Glomerular endothelial cell (primary cell): ENCODE measurements at places on chromosomes 2 and 18.

DNA sequence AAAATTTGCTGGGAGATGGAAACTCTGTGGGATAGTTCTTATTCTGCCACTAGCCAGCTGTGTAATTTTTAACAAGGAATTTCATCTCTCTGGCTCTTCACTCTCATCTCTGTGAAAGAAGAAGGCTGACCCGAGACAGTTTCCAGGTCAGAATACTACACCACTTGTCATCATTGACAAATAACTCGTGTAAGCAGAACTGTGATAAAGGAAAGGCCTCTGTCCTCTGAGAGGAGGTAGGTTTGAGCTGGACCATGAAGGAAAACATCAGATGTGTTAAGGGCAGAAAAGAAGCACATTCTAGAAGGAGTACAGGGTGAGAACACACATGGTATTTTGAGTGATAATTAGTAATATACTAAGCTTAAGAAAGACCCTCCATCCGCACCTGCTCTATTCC is 211.4 kb upstream of the DDX18 start:
- no peak for DNase-seq

- DNase-seq, result no peak
These were observed 24.8 kb downstream of the FMNL2 start for GRCh38 chr2:152359573-152360363.

DNA sequence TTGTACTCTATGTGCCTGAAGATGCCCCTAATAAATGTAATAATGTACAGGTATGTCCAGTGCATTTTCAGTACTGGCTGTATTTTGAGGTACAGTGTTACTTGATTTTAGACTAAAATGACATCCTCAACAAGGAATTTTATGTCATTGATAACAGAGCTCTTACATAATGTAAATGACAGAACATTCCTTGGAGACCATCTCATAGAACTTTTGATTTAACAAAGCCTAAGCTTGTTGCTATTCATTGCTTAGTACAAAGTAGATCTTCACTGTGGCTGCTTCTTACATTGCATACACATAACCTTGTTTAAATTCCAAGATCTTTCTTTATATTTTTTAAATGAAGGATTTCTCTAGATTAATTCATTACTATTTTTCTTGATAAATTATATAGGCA is 24.1 kb downstream of the DYNC1I2 start:
- no peak for DNase-seq

DNA sequence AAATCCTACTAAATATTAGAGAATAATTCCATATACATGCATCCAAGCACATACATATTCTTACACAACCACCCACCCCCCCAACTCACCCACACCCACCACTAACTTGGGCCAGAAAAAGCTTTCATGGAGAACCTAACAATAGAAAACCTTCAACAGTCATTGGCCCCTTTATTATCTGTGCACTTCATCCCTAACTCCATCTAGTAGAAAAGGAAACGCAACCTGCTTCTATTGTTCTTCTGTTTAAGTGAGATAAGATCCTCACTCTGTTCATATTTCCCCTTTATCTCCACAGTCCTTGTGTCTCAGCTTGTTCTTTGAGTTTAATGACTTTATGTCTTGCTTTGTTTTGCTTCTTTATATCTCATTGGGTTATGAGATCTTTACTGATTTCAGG is 1740.2 kb upstream of the CELF4 start:
- DNase-seq, result no peak

- DNase-seq, result no peak
These were observed 360.6 kb upstream of the TNP1 start for GRCh38 chr2:217220228-217221013.

GRCh38 chr2:175490360-175490791 is 308.9 kb upstream of the ATP5MC3 start:
- DNase-seq, result no peak

DNA sequence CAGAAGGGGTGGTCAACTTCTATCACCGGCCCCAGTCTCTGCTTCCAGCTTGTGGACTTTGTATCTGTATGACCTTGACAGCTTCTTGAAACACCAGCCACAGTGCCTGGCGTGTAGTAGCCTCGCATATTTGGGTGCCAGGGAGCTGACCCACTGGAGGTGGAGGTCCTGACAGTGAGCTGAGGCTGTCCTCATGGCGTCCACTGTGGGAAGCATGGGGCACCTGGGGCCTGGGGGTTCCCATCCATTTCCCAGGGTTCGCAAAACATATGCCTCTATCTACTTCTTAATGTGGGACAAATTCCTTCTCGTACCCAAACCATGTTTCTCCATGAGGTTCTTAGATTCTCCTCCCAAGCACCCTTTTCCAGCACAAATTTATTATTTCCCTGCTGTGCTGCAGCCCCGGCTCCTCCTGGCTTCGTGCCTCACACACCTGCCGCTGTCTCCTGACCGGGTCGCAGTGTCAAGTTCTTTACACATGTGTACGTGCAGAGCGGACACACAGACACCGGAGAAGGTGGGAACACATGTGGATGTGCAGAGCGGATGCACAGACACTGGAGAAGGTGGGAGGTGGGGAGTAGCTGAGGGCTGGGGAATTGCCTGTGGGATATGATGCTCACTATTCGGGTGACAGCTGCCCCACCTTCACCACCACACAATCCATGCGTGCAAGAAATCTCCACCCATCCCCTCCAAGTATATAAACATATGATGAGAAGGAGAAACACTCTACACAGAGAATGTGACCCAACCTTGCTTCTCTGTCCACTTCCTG is 23.4 kb downstream of the TMEM18 start:
- no peak for DNase-seq

DNA sequence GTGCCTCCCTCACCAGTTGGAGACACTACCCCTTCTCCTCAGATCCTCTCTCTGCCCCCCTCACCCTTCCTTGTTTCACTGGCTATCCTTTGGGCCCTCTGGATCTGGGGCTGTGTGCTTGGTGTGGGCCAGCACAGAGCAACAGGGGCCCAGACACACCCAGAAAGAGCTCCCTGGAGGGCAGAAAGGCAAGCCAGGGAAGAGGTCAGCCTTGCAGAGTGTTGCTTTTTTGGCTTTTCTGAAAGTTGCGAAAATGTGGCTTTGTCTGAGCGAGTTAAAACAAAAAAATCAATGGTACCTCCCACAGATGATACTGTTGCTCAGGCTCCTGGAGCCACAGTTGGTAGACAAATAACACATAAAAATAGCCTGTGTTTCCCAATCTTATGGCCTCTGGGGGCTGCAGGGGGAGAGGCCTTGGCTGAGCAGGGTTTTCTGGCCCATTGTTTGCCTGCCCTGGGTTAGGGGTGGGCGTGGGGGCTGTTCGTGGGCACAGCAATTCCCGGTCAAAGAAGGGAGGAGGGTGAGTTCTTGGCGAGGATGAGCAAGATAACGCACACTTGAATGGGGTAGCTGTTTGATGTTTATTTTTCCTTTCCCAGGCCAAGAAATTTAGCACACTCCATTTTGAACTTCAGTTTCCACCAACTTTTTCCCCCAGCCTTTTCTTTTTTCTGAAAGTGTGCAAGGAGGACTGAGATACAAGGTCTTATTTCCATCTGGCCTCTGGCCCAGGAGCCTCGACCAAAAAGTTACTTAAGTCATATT is 167.0 kb upstream of the HAAO start:
- DNase-seq, result no peak

DNA sequence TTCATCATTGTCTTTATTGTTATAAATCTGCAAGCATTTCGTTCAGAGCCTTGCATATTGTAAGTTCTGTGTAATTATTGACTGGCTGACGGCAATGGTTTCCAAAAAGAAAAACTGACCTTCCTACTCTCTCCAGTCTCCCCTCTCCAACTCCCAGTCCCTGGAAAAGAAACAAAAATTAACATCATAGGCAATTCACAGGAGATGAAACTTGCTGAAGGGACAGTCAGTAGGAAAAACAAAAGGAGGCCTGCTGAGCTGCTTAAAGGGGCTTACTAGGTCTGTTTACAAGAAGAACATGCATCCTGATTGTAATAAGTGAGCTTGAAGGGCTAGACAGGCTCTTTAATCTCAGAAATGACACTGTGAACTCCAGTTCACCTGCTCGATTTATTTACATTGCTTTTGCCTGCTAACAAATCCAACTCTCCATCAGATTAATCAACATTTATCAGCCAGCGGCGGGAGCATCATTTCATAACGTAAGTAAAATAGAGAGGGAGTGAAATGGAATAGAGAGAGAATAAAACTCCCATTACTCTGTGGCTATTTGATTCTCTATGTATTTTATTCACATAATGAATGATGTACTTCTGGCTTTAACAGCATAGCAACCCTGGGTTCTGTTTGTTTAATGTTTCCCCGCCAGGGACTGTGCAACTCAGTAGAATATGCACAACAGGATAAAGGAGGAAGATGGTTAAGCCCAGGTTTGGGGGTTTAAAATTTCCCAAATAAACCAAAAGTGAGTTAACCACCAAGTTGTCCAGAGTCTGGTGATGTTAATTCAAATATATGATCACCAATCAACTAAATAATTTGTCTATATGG is 256.7 kb upstream of the SETBP1 start:
- no peak for DNase-seq

DNA sequence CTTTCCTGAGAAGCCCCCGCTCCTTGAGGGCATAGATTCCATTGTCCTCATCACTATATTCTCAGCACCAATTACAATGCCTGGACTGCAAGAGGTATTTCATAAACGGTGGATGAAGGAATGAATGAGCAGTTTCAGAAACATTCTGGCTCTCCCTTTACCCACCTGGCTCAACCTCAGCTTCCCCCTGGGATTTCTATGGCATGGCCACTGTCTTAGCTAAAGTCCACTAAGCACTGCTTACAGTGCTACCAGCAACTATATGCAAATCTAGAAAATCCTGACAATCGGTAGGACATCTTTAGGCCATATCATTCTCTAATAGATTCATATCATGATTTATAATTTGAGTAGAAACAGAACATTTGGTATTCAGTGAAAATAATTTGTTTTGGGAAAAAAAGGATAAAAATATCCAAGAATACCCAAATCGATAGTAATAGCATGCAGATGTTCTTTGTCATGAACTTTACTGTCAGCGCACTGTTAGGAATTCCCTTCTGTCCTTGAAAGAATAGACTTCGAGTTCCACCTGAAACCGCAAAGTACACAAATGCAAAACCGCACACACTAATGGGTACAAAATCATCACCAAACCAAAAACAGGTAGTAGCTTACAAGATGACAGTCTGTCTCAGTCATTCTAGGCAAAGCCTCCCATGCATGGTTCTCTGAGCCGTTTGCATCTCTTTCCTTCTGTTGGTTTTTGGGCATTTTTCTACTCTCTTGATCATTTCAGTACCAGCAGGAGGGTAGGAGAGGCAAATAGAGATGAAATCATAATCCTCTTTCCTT is 303.6 kb upstream of the ID2 start:
- no peak for DNase-seq

DNA sequence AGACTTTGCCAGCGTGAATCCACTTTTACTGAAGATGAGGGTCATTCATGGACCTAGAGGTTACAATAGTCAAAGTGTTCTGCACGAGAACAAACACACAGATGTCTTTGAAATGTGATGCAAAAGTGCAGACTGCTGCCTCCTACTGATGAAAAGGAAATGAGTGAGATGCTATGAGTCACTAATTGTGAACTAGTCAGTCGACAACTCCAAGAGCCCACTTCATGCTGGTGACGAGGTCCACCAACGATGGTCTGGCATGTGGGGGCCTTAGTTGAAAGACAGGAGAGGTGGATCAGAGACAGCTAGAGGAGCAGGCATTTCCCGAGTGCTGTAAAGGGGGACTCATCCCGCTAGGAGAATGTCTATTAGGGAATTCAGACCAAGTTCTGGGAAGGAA is 17.1 kb upstream of the ZNF236 start:
- DNase-seq, result no peak

DNA sequence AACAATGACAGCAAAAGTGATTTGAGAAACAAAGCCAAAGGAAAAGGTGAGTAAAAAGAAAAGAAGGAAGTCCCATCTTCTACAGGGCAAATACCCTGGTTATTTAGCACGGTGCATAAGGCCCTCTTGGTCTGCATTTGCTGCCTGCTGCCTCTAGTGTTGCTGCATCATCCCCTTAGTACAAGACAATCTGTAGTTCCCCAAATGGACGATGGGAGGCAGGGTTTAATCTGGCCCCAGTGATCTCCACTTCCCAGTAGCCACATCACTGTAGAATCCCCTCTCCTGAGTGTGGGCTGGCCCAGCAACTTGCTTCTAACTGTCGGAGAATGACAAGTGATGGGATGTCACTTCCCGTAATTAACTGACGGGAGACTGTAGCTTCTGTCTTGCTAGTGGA is 85.1 kb downstream of the CTAGE1 start:
- no peak for DNase-seq

DNA sequence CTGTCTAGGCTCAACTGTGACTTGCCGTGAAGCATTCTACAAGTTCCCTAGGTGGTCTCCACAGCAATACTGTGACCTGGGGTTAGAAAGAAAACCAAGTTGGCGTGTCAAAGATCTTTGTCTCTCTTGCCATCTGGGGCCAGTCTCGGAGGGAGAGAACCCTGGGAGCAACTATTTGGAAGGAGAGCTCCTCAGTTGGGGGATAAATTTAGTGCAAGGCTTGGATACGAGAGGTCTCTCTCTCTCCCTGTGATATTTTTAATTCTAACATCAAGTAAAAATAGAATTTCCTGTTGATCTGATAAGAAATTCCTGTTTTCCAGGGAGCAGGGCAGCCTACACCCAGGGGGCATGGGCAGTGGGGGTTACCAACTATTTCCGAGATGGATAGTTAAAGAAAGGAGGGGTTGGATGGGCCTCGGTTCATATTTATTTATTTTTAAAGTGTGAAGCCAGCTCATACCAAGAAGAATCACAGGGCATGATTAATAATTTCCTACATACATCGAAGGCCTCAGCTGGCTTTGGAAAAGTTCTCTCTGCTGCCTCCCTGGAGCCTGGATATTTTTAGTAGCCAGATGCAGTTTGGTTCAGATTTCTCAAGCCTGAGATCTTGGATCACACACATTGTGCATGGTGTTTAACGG is 62.8 kb downstream of the EHD3 start:
- no peak for DNase-seq

GRCh38 chr18:48132797-48133655 is 202.6 kb upstream of the SMAD2 start:
- no peak for DNase-seq

- no peak for DNase-seq
These were observed 579 bp upstream of the EMX1 start for GRCh38 chr2:72916743-72917137.

GRCh38 chr2:199581408-199581807 is 123.7 kb upstream of the SATB2 start:
- no peak for DNase-seq

DNA sequence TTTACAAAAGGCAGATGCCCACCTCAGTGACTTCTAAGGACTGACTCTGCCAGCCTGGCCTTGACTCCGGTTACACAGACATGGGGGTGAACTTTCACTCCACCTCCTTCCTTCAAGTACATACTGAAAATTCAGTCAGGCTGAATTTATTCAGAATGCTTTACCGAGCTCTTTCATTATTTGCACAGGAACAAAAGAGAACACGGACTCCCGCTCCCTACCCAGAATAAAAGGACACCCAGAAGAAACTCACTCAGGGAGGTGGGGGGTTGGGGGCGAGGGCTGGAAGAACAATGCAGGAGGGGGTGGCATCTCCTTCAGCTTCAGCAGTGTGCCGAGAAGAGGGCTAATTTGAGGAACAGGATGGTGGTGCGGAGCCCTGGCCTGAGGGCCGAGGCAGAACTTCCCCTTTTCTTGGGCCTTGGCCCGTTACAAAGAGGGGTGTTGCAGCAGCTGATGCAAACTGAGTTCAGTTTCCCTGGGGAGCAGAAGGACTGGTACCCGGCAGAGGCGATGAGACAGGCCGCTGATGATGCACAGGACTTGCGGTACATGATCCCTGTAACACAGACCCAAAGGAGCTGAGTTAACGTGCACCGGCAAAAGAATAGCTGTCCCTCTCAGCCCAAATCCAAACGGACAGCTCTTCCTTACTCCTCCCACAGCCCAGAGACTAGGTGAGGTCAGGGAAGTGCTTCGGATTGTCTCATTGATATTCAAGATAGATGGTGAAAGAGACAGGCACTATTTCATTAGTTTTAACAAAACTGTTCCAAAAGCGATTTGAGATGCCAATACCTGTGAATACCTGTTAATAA is 24.1 kb downstream of the LYPD1 start:
- DNase-seq, result no peak
